ENCODE measurements at places on chromosomes 3 and 15.

DNA sequence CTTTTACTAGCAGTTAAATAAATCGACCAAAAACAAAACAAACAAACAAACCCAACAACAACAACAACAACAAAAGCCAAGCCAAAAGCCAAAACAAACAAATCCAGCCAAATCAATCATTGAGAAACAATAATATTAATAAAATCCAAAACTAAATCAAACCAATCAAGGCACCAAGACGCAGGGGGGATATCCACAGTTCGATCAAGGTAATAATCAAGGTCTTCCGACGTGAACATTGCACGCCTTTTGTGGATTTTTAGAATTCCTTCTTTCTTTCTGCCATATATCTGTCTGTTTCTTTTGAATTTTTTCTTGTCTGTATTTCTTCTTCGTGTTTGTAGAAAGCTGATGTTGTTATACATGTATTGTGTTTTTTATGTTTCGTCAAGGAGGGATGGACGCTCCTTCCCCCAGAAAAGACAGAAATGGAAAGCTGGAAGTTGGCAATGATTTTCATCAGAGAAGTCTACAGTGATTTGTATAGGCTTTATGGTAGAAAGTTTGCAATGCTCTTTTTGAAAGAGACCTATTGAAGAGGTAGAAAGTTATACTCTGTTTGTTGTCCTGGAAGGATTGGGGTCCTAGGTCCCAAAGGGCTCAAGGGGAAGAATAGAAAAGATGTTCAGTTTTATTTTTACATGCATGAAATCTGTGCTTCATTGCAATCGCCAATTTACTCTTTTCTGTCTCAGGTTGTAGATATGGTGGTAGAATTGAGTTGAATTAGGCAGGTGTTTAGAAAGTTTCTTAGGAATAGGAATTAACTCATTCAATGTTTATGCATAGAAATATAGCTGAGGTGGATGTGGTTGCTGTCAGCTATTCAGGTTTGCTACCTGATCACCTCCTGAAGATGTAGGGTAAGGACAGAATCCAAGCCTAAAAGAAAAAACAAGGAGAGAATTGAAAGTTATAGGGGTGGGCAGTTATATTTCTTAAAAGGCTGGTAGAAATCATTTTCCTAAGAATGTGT is 1.2 kb downstream of the ARPP21 start:
- DNase-seq = no peak

DNA sequence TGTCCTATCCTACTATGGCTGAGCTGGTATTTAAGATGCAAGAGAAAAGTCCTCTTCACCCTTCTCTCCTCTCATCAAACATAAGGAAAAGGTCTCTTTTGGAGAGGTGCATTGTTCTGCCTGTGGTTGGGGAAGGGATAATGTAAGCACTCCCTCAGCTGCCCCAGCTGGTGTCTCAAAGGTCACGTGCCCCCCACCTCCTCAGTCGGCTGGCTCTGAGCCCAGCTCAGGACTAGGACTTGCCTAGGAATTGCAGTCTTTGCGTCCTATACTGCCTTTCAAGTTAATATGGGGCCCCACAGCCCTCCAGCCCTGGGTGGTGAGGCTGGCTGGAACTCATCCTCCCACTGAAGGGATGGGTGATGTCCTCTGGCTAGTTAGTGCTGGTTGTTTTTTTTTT is 29.7 kb downstream of the OR4F15 start:
- no peak for DNase-seq

DNA sequence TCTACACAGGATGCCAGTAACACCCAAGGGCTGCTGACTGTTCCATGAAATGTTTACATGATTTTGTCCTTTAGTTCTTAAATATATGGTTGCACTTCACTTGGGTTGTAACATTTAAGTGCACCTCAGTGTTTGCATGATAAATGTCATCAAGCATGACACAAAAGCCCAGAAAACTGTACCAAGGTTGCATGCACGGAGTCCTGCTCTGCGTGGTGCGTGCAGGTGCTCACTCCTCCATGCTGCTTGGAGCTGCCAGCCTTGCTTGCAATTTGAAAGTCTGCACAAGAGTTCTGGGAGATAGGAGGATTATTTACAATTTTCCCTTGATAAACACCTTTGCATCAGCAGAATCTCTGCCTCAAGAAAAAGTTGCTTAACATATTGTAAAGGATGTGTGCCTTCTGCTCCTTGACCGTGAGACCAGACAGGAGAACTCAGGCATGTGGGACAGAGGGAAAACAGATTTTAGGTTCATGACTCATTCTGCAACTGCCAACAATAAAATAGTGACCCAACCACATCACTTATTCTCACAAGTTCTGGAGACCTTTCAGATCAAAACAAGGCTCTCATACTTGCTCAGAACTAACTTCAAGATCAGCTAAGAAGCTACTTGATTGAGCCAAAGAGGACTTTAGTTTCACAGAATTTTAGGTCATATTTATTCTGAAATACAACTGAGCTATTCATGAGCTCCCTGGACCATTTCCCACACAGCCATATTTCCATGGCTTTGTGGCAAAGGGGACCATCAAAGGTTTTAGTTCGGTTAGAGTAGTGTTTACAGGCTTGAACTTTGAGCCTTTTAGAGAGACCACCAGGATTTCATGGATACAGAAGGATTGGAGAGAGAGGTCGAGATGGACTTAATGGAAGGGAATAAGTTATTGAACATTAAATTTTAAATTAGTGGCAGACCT is 128.4 kb upstream of the ZBED2 start:
- no peak for DNase-seq

GRCh38 chr15:100201376-100202280 is 140.1 kb downstream of the ADAMTS17 start:
- DNase-seq = no peak

GRCh38 chr3:129603991-129604749 is 2.3 kb downstream of the PLXND1 start:
- DNase-seq = no peak

GRCh38 chr3:139456386-139456785 is 19.9 kb downstream of the RBP2 start:
- peak; percentile 57 for DNase-seq

- DNase-seq = no peak
Observed at GRCh38 chr3:47813551-47814177, 10.7 kb downstream of the DHX30 start.

DNA sequence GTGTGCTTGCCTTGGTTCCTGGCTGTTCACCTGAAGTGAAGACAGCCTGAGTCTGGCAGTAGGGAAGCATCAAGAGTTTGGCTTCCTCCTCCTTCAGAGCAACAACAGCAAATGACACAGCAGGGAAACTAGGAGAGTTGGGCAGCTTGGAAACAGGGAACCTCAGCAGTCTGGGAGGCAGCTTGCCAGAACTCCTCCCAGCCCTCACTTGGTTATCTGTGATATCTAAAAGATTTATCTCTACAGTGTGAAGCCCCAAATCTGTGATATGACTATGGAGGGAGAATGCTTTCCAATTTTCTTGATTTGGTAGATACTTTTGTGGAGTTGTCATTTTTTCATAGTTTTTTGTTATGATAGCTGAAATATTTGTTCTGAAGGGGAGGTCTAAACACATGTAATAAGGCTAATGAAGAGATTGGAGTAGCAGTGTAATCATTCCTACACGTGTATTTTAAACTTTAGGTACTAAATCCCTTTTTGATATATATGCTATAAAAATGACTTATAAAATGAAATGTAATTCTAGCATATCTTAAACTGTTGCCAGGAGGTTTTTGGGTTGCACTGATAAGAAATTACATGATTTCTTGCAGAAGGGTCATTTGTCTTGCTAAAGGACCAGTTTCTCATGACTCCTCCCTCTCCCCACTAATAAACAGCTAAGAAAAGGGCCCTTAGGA is 20.8 kb downstream of the UBE2E1 start:
- no peak for DNase-seq

DNA sequence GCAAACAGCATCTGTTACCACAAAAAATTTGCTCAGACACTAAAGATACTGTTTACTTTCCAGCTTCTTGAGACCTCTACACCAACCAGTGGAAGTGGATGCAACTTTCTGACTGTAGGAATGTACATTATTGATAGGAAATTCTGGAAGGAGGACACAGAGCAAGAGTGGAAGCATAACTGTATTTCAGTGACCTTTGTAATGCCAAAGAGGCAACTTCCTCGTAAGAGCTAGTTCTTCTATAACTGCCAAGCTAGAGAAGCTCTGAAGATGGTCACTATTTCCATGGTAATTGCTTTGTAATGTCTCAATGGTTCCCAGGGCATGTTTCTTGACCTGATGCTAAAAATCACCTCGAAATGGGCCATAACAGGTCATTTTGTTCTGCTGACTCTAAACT is 96.3 kb upstream of the SLC2A2 start:
- DNase-seq = no peak

GRCh38 chr3:107911337-107912000 is 179.4 kb downstream of the CD47 start:
- DNase-seq = peak; percentile 61

- DNase-seq = no peak
Observed at GRCh38 chr3:50078091-50078490, 10.6 kb upstream of the RBM5 start.

DNA sequence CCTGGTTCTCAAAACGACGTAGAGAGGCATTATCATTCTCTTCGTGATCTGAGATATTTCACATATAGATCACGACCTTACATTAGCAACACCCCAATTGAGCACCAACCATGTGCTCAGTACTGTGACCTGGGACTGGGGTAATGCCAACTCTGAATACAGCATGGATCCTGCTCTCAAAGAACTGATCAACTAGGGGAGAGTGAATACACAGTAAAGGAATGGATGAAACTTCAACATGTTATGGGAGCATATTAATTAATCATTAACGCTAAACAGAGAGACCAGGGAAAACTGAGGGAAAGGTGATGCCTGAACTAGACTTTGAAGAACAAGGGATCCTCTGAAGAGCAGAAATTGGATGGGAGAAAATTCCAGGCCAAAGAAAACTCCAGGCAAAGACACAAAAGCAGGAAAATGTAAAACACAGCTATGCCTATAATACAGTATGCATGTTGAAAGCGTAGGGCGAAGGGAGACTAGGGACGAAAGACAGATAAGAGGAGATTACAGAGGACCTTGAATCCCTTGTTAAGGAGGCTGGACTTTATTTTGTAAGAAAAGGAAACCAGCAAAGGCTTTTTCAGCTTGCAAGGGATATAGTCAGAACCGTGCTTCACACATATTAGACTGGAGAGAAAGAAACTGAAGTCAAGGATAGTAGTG is 105.7 kb downstream of the ANO10 start:
- no peak for DNase-seq

All from foreskin keratinocyte (primary cell).